ENCODE measurements at places on chromosomes 12 and 14.

DNA sequence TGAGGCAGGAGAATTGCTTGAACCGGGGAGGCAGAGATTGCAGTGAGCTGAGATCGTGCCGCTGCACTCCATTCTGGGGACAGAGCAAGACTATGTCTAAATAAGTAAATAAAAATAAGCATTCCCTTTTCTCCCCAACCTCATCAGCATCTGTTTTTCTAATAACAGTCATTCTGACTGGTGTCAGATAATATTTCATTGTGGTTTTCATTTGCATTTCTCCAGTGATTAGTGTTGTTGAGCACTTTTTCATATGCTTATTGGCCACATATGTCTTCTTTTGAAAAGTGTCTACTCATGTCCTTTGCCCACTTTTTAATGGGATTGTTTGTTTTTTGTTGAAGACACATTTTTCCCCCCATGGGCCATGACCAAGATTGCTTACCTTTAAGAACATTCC is 243.2 kb downstream of the ADAMTS20 start:
- DNase-seq = no peak

GRCh38 chr14:99253890-99254289 is 18.1 kb downstream of the BCL11B start:
- DNase-seq = no peak

DNA sequence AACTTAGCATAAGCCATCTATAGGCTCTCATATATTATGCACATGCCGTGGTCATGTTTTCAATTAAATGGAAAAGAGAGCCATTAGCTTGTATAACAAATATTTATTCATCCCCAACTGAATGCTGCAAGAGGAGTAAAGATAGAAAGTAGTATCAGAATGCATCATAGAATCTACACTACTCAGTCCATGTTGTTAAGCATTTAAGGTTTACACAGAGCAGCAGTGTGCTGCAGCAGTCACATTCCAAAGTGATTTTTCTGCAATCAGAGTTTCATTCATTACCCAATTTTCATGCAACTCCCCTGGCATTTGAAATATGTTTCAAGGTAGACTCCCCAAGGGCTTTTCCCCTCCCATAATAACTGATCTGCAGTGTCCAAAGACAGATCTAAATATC is 82.2 kb upstream of the LMO3 start:
- DNase-seq = no peak

GRCh38 chr14:39876916-39877315 is 444.7 kb upstream of the FBXO33 start:
- no peak for DNase-seq

GRCh38 chr12:81209012-81209411 is 131.1 kb downstream of the ACSS3 start:
- DNase-seq = no peak

GRCh38 chr12:57012600-57013465 is 3.5 kb downstream of the TAC3 start:
- DNase-seq = no peak

GRCh38 chr14:74551431-74552371 is 58.1 kb downstream of the ISCA2 start:
- DNase-seq = no peak

GRCh38 chr12:128140551-128140950 is 126.4 kb upstream of the TMEM132C start:
- DNase-seq = no peak
